Effector memory CD4-positive, alpha-beta T cell (primary cell): ENCODE measurements at places on chromosomes 11 and 22.

- DNase-seq: no peak
Observed at GRCh38 chr22:23387827-23388516, 192.1 kb downstream of the IGLL1 start.

- DNase-seq: peak; percentile 28
Observed at GRCh38 chr22:50731811-50732624, 6.0 kb upstream of the ACR start.

DNA sequence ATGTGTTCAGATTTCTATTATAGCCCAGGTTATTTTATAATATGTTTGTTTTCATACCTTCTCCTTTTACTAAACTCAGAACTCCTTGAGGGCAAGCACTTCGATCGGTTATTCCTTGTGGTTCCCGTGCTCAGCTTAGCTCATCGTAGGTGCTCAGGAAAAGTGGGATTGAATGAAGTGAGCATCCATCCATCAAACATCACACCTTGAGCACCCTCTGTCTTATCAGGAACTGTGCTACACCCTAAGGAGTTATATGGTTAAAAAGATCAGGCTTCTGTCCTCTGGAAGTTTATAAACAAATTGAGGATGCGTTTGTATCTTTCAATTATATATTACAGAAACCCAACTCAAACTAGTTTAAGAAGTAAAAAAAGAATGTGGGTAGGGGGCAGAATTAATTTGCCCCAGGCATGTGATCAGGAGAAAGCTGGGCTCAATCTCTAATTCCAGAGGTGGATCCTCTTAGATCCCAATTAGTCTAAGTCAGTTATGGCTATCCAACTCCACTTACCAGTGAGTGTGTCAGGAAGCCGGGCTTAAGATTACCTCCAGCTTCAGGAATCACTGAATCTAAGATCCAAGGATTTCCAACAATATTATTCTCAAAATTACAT lies 59.9 kb upstream of the RRAS2 start:
- DNase-seq: no peak

DNA sequence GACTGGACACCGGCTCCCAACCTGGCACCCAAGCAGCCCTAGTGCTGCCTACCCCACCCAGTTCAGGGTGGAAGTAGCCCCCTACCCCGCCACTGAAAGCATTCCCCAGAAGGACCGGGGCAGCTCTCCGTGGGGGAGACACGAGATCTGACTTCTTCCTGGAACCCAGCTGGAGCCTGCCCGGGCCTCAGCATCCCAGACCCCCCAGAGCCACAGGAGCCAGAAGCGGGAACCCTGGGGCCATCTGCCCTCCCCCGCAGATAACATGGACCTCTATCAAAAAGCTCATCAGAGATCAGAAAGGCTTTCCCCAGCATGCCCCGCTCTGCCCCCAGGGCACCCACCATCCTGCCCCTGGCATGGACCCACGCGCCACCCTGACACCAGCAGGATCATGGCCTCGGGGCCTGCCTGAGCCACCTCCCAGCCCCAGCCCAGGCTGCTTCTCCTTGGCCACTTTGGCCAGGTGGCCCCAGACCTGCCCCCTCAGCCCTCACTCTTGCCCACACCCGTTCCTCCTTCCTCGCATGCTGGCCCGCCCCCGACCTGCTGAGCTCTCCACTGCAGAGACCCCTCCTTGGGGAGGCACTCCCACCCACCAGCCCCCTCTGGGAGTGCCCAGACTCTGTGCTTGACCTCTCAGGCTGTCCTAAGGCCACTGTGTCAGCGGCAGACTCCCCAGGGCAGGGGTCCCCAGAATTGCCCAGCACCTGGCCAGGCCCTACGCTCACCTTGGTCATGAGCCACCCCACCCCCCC lies 17.1 kb downstream of the WNT7B start:
- DNase-seq: no peak

- DNase-seq: no peak
Observed at GRCh38 chr11:9462172-9462799, 1.5 kb downstream of the ZNF143 start.

DNA sequence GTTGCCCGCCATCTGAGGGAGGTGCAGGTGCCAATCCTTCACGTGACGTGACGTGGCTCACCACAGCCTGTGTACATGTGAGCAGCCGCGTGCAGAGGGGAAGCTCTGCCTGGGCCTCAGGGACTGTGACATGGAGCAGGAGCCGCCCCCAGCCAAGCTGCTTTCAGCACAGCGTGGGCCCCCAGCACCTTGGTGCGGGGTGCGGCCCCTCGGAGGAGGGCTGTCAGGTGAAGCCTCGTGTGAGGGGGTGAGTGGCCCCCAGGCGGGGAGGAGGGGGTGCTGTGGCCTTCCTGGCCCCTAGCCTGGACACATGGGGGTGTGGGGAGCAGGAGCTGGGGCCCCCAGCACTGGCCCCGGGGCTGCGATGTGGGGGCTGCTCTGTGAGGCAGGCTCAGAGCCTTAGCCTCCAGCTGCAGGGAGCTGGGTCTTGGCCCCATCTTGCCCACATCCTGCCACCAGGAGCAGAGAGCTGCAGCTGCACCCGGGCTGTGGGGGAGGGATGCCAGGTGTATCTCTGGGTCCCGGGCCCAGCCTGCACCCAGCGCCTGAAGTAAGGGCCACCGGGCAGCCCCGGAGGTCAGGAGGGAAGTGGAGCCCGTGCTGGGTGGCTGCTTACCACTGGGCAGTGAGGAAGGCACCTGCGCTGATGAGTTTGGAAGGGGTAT lies at the start of gene ADORA2A:
ADORA2A (plus strand) TSS at position 100 of the 665 bp plus-strand sequence. CDS start 5,806 bp downstream, outside the sequence.
- peak; percentile 75 for DNase-seq

- no peak for DNase-seq
Observed at GRCh38 chr11:86442420-86442819, 67.7 kb downstream of the CCDC81 start.

DNA sequence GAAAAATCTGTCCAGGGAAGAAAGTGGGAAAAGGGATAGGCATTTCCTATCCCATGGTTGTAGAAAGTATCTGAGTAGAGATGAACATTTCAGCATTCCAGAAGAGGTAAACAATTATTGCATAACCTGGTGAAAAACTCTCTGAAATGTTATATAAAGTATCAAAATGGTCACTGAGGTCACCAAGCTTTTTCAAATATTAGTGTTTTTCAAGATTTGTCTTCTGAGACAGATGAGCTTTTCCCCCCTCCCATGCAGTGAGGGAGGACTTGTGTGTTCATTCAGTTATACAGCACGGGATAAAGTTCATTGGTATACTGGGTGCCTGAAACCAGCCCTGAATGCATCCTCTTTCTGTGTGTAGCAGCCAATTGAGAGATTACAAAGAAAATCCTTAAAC lies 1.9 kb upstream of the DEPDC7 start:
- no peak for DNase-seq

DNA sequence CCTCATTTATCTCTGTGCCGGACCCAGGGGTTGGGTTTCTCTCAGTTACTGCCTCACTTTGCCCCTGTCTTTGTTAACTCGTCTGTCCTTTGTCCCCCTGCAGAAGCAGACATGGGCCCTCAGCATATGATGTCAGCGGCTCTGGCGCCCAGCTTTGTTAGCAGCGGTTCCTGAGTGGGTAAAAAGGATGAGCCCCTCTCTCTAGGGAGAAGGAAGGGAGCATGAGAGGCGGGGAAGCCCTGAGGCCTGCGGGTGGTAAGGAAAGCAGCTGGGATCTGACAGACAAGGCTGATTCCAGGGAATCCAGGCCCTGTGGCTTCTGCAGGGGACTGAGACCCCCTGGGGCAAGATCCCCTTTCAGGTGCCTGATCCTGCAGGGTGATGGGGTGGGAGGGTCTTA lies 51.7 kb downstream of the MCM5 start:
- DNase-seq: no peak

- no peak for DNase-seq
Observed at GRCh38 chr11:125071846-125072217, 8.7 kb downstream of the SLC37A2 start.

DNA sequence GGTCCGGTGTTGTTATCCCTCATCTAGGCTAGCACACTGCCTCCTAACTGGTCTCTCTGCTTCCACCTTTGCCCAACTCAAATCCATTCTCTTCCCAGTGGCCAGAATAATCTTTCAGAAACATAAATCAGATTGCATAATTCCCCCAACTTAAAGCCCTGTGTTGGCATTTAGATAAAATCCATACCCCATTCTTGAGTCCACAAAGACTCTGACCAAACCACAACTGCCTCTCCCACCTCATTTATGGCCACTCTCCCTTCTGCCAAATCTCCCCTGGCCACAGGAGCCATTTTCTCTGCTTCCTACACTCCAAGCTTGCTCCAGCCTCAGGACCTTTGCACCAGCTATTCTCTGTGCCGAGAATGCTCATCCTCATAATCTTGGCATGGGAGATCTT lies 36.8 kb downstream of the IL18 start:
- no peak for DNase-seq

GRCh38 chr22:26097840-26098239 lies 71.4 kb upstream of the SEZ6L start:
- DNase-seq: no peak

DNA sequence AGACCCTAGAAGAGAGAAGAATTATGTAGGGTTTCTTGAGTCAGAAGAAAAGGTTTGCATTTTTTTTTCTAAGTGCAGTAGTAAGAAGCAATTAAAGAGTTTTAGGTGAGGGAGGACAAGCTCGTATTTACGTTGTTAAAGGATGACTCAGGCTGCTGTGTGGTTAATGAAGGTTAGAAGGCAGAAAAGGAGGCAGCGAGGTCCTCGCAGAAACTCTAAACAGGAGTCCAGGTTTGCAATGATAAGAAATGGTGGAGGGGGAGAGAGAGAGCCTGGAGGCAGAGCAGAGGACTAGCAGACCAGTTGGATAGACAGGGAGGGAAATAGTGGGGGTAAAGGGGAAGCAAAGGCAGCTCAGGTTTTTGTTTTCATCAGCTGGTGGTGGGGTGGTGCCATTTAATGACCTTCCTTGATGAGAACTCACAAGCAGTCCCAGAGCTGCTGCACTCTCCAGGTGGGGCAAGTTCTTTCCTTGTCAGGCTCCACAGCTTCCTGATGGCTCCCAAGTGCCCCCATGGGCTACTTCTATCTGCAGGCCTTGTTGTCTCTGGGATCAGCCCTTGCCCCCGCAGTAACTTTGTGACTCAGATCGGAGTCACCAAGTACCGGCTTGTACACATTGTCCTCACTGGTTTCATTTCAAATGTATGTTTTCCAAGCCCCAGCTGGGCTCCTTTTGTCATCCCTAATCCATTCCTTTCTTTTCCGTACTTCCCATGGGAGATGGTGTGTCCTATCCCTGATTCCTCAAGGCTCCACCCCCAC lies 8.3 kb upstream of the INSC start:
- DNase-seq: no peak

GRCh38 chr11:124586238-124586860 lies 16.6 kb downstream of the OR8A1 start:
- DNase-seq: no peak

DNA sequence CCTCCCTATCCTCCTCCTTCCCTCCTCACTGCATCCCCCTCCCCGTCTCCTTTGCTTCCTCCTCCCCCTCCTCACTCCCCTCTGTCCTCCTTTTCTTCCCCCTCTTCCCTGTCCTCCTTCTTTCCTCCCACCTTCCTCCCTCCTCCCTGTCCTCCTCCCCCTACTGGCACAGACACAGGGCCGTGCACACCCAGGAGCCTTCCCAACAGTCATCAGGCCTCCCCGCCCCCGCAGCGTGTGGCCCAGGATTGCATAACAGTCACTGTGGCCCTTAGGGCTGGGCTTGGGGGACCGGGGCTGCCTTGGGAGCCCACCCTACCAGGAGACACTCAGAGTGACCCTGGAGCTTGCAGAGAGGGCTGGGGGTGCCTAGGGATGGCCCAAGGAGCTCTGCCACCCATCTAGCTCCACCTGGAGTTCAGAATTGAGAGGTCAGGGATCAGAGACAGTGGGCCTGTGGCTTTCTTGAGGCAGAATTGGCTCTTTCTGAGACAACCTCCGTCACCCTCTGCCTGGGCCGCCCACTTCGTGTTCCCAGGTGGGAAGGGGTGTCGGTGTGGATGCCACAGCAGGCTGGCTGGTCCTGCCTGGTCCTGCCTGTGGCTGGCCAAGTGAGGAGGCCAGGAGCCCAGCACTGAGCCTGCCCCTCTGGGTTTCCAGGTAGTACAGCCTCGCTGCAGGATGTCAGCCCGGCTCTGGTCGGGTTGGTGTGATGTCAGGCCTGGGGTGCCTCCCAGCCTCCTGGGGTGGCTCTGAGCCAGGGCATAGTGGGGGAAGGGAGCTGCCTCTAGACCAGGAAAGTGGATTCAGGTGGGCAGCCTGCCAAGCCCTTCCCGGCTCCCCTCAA lies 1.6 kb downstream of the SPI1 start:
- DNase-seq: no peak

DNA sequence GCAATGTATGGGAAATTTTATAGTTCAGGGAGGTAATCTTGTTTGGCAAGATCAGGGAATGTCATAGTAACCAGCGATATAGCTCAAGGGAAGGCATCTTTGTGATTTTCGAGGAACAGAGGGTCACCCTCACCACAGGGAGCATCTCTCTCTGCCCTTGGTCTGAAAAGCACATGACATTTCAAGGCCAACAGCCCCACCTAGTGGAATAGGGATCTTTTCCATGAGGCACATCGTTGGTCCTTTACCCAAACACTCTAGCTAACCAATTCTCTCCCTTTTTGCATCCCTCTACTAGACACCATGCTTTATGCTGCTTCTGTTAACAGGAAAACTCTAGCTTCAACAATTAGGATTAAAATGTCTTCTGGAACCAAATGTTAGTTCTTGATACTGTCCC lies 179.0 kb downstream of the GRM5 start:
- DNase-seq: no peak

GRCh38 chr11:101482556-101483124 lies 101.2 kb downstream of the TRPC6 start:
- no peak for DNase-seq

- DNase-seq: no peak
Observed at GRCh38 chr22:47022475-47022874, 260.0 kb downstream of the TBC1D22A start.

GRCh38 chr11:73869332-73869949 lies 7.2 kb downstream of the COA4 start:
- DNase-seq: no peak

DNA sequence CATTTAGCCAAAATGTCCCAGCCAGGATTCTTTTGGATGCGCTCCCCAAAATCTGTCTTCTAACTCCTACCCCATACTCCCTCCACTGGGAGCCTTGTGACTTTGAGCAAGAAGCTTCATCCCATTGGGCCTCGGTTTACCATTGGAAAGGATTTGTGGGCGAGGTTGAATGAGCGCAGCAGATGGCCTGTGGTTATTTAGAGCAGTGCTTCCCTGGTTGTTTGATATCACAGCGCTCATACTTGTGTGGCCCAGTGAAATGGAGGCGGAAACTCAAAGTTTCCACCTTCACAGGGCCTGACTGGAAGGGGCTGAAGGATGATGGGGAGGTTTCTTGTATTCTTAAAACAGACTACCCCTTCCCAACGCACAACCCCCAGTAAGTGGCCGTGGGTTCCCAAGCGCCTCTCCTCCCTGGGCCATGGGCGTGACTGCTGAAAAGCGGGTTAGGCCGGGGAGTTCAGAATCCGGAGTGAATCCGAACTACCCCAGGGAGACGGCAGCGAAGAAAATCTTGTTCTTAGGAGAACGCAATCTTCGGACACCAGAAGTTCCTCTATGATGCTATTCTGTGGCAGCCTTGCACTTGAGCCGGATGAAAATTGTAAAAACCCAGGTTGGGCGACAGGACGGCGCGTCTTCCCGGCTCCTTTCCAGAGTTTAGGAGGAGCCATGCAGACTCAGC lies 1.2 kb upstream of the ATF4 start:
- DNase-seq: no peak

- no peak for DNase-seq
Observed at GRCh38 chr11:130160498-130161155, 1.0 kb downstream of the ST14 start.
